Stimulated activated CD4-positive, alpha-beta T cell treated with anti-CD3 and anti-CD28 coated beads, Interleukin-1b, Interleukin-23, amount 100 ng/mL, for 1 hour (primary cell): ENCODE measurements at places on chromosomes 3 and 15.

- DNase-seq = no peak
Measured at GRCh38 chr3:171827836-171828458, 15.2 kb upstream of the TMEM212 start.

DNA sequence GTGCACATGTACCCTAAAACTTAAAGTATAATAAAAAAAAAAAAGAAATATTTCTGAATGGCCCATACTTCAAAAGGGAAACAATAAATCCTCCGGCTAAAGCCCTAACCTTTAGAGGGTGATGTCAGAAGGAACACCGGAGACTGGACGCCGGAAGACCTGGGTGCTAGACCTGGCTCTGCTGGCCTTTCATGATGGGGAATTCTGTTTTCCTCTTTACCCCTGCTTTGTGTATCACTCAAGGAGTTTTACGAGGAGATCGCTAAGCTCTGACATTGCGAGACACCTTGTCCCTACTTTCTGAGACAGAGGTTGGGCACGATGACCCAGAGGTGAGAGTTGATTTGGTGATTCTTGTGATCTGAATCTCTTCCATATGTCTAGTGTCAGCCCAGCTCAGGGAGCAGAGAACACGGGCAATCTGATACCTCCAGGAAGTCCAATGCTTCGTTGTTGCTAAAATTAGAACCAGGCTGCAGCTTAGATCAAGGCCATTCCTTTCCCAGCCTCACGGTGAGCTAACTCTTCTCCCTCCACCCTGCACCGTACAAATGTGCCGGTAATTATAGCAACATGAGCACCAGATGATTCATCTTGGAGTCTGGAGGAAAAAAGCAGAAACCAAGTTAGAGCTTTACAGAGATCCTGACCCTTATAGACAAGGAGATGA is 42.0 kb upstream of the CFAP161 start:
- no peak for DNase-seq

GRCh38 chr15:89101302-89102193 is 13.3 kb downstream of the ABHD2 start:
- DNase-seq = no peak

- DNase-seq = no peak
Measured at GRCh38 chr3:170868577-170869238, 1.3 kb downstream of the RPL22L1 start.

DNA sequence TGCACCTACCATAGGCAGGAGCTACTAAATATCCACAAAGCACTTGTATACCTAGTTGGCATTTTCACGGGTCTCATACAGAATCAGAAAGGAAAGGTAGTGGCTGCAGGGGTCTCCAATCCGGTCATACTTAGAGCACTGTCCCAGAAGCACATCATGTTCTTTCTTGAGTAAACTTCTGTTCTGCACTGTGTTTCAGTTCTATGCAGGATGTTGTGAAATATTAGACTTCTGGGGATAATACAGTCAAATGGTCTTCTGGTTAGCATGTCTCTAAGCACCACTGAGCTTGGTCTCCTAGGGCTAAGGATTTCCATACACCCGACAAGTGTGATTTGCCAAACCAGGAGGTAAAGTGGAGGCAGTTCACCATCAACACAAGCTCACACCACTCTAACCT is 27.9 kb downstream of the MINDY4B start:
- DNase-seq = no peak

DNA sequence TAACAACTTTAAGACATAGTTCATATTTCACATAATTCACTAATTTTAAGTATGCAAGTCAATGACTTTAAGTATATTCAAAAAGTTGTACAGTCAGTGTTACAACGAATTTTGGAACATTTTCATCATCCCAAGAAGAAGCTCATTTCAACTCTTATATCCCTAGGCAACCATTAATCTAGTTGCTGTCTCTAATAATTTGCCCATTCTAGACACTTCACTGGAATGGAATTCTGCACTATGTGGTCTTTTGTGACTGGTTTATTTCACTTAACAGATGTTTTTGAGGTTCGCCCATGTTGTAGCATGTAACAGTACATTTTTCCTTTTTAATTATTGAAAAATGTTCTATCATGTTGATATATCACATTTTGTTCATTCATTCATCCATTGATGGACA is 104.2 kb upstream of the SPRED1 start:
- DNase-seq = no peak

GRCh38 chr3:2420919-2421318 is 322.3 kb downstream of the CNTN4 start:
- no peak for DNase-seq

DNA sequence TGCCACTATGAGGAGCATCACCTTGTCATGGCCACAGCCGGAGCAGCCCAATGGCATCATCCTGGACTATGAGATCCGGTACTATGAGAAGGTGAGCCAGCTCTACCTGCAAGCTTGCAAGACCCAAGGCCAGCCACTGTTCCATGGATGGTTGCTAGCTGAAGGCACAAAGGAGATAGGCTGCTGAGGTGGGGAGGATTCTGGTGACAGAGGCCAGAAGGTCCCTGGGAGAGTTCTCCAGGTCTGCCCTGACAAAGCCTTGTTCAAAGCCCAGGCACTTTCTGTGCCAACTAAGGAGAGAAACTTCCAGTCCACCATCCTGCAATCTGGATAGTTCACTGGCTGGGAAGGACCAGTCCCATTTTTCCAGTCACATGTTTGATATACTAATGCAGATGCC is 359.1 kb downstream of the EPHB1 start:
- DNase-seq = no peak

DNA sequence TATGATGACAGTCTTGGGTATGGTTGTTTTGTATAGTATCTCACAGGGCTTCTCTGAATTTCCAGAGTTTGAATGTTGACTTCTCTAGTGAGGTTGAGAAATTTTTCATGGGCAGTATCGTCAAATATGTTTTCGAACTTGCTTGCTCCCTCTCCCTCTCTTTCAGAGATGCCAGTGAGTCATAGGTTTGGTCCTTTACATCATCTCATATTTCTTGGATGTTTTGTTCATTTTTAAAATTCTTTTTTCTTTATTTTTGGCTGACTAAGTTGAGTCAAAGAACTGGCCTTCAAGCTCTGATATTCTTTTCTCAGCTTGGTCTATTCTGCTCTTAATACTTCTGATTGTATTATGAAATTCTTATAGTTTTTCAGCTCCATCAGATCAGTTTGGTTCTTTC is 282.3 kb upstream of the NECTIN3 start:
- no peak for DNase-seq
